GM23248 (cell line): ENCODE measurements at places on chromosomes 1 and 21. TPM values are rescaled to one million over a fixed set of nuclear protein-coding genes. Genes with fewer than 3 reads are reported as not detected.

The RPTN gene
- not detected in 2 replicates for total RNA-seq

The MYOC gene
- not detected in 2 replicates for total RNA-seq

The DMAP1 gene
- total RNA-seq = 9.6 and 16.0 TPM in 2 replicates

The CFHR3 gene
- not detected in 2 replicates for total RNA-seq

The MFAP2 gene
- total RNA-seq = 164 and 189 TPM in 2 replicates

The MYBPH gene
- total RNA-seq = 0.11 and 1.4 TPM in 2 replicates

The OR2W3 gene
- total RNA-seq = not detected in 2 replicates

The TSPAN1 gene
- total RNA-seq = not detected in 2 replicates

The IKBKE gene
- total RNA-seq = 12.5 and 17.7 TPM in 2 replicates

The MOB3C gene
- total RNA-seq = 5.9 and 7.0 TPM in 2 replicates

The CAPN8 gene
- total RNA-seq = 0.25 TPM in 1 of 2 replicates, not detected in the other

The COL18A1 gene
- total RNA-seq = 24.2 and 30.5 TPM in 2 replicates

The PGLYRP3 gene
- total RNA-seq = not detected in 2 replicates

The CYB5RL gene
- total RNA-seq = 2.5 and 4.9 TPM in 2 replicates

The HHAT gene
- total RNA-seq = 1.9 TPM in 2 replicates

The REN gene
- not detected in 2 replicates for total RNA-seq

The WDTC1 gene
- total RNA-seq = 23.9 and 24.0 TPM in 2 replicates

The LRRC3 gene
- total RNA-seq = 0.32 and 0.38 TPM in 2 replicates

The COL16A1 gene
- 234 and 247 TPM in 2 replicates for total RNA-seq

The RBM34 gene
- total RNA-seq = 38.7 and 53.6 TPM in 2 replicates

The RAB3B gene
- 65.3 and 67.3 TPM in 2 replicates for total RNA-seq

The NR1I3 gene
- not detected in 2 replicates for total RNA-seq
